ENCODE measurements at places on chromosomes 6 and 20. TPM values are rescaled to one million over a fixed set of nuclear protein-coding genes. Genes with fewer than 3 reads are reported as not detected.

DNA sequence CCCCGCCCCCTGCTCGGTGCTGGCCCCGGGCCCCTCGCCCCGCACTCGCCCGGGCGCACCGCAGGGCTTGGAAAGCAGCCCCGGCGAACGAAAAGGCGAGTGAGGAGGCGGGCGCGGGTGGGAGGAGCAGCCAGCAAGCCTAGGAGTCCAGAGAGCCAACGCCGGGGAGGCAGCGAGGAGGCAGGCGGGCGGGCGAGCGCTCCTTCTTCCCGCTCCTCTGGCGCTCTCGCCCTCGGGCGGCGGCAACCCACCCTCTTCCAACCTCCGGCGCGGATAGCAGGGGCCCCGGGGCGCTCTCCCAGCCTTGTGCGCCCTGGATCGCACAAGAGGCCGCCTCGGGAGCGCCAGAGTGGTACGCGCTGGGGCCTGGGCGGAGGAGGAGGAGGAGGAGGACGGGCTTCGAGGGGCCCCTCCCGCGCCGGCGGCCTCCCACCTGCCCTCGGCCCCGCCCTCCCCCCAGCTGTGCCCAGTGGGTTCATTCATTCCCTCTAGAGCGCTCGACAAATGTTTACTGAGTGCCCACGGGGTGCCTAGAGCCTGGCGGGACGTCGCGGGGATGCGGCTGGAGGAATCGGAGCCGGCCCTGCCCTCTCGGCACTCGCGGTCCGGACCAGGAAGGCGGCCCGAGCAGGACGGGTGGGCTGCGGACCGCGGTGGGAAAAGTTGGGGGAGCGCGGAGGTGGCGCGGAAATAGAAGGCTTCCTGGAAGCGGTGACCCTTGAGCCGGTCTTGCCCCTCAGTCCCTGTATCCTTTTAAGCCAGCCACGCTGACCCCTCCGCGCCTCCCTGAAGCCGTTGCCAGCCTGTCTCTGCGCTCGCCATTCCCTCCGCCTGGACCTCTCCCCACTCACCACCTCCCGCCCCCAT is at the start of gene BMP7:
TSS of gene BMP7 (minus strand) at position 351 of the 867 bp plus-strand sequence. CDS start 519 bp downstream, outside the sequence.
- DNase-seq = peak; percentile 70

- no peak for DNase-seq
These were observed 41.2 kb upstream of the SLC35D3 start for GRCh38 chr6:136880748-136881460.

DNA sequence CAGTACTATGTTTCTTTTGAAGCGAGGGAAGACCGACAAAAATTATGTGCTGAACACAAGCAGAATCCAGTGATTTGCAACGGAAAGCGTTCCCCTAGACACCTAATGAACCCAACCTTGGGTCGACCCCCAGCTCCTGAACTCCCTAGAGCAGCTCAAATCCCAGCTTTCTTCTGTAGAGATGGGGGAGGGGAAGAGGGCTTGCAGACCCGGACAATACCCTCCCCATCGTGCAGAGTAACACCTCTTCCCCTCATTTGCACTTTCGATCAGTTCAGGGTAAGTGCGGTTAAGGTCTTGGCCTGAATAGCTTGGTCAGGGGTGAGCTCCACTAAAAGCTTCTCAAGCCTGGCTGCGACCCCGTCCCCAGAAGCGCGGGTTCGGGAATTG is 404 bp downstream of the CEP162 start:
- DNase-seq = no peak

- no peak for DNase-seq
These were observed 1278.0 kb upstream of the MAP3K7 start for GRCh38 chr6:91864911-91865310.

DNA sequence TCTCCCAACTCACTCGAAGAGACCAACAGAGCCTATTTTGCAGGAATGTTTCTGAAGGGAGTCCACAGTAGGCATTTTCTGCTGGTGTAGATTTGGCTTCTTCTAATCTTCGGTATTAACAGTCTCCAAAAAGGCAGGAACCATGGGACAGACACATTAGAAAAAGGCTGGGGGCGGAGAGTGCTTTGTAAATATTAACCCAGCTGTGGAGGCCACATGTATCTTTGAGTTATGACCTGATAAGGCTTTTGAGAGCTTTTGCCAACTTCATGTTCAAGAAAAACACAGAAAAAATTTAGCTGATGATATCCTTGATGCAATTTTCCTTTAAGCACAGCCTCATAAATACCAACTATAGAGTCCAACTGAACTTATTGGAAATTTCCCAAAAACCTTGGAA is 119.4 kb upstream of the TSHZ2 start:
- DNase-seq = no peak

DNA sequence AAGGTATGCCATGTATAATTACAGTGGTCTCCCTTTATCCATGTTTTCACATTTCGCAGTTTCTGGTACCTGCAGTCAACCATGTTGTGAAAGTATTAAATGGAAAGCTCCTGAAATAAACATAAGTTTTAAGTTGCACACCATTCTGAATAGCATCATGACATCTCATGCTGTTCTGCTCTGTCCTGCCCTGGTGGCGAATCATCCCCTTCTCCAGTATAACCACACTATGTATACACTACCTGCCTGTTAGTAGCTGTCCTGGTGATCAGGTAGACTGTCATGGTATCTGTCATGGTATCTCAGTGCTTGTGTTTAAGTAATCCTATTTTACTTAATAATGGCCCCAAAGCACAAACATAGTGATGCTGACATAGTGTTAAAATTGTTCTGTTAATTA is 97.1 kb downstream of the ZFAND3 start:
- no peak for DNase-seq

DNA sequence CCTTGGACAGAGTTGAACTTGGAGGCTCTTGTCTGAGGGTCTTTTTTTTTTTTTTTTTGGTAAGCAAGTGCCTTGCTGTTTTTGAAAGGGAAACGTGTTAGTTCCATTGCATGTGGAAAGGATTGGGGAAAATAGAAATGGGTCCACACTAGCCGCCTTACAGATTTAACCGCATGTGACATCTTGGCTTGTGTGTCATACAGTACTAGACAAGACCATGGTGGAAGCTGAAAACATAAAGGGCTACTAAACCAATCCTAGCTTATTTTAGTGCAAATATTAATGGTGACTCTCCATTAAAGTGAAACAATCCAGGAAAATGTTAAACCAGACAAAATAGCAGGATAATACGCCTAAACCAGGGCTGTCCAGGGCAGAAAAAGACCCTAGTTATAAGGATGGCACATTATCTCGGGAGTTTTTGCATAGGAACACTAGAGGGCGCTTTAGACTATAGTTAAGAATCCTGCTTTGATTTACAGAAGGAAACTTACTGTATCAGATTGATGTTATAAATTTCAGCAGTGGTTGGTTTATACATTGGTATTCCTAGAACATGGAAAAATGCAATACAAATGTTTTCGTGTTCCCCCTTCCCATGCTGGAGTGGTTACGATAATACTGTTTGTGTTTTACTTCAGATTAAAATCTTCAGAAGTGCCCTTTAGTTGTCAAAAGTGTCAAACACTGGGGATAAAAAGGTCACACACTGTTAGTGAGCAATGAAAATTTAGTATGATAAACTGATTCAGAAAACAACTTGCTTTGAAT is 59.8 kb upstream of the DEK start:
- no peak for DNase-seq

DNA sequence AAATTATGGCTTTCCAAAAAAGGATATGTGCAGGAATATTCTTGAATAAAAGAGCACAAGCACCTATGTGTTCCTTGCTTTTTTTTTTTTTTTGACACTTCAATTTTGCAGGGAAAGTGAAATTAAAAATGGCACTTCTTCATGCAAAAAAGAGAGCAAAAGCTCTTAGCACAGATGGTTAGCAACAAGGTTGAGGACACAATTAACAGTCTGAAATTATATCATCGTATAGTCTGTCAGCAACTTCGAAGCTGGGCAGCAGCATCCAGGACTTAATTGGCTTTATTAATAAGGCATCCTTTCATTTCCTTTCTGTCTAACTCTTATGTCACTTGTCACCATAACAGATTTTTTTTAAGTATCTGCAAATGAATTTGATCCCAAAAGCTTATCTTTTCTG is 122.6 kb downstream of the FUT9 start:
- DNase-seq = no peak

- peak; percentile 87 for DNase-seq
These were observed 11.5 kb upstream of the ZNF133 start for GRCh38 chr20:18276821-18277220.

DNA sequence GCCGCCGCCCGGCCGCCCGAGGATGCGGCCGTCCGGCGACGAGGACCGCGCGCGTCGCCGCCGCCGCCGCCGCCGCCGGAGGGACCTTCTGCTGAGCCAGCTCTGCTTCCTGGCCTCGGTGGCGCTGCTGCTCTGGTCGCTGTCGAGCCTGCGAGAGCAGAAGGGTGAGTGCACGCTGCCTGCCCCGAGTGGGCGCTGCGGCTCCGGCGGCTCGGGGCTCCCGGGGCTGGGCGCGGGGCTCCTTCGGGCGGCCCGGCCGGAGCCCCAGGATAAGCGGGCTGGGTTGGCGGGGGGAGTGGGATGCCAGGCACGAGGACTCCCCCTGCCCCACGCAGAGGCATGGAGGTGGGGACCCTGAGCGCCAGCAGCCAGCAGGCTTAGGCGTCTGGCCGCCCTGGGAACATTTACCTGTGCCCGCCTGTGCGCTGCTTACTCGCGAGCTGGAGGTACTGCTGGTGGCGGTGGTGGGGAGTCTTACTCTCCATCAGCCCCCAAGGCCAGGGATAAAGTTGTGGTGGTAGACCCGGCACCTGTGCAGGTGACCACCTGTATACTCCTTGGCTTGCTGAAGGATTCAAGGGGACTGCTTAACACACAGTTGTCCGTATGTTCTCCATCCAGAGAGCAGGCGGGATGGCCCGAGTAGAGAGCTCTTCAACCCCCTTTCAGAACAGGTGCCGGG is 520 bp downstream of the SLC24A3 start:
- DNase-seq = peak; percentile 75

DNA sequence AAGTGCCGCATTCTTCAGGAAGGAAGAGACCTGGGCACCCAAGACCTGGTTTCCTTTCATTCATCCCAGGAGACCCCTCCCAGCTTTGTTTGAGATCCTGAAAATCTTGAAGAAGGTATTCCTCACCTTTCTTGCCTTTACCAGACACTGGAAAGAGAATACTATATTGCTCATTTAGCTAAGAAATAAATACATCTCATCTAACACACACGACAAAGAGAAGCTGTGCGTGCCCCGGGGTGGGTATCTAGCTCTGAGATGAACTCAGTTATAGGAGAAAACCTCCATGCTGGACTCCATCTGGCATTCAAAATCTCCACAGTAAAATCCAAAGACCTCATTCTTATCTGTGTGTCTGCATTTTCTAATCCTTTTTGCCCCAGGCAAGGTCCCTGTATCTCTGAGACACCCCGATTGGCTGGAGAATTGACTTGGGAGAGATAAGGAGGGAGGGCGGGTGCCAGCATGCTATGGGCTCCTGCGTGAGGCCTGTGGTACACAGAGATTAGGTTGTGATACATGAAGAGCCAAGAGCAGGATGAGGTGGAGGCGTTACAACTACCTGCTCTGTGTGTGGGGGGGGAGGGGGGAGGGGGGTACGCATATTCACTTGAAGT is 4.8 kb downstream of the MUC21 start:
- no peak for DNase-seq

- no peak for DNase-seq
These were observed 749 bp downstream of the FRK start for GRCh38 chr6:116059713-116060571.

- no peak for DNase-seq
These were observed 7.9 kb upstream of the MYT1 start for GRCh38 chr20:64156136-64156885.

DNA sequence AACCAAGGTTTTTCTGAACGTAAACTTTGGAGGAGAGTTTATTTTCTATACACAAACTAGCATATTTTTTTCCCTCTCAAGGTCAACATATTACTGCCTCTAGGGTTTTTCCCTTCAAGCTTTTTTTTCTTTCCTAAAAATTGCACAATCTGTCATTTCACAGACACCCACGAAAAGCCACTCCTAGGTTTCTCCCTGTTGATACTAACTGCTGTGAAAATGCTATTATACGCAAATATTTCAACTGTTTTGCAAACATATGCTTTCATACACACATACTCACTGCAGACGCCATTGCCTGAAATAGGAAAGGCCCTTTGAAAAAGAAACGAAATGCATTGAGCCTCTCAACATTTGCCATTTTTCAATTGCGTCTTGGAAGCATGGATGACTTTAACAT is 333.0 kb downstream of the CD83 start:
- no peak for DNase-seq

- DNase-seq = peak; percentile 90
These were observed 3.9 kb upstream of the SOX4 start for GRCh38 chr6:21589352-21590345.

- no peak for DNase-seq
These were observed 5.5 kb downstream of the ELMO2 start for GRCh38 chr20:46400828-46401477.

DNA sequence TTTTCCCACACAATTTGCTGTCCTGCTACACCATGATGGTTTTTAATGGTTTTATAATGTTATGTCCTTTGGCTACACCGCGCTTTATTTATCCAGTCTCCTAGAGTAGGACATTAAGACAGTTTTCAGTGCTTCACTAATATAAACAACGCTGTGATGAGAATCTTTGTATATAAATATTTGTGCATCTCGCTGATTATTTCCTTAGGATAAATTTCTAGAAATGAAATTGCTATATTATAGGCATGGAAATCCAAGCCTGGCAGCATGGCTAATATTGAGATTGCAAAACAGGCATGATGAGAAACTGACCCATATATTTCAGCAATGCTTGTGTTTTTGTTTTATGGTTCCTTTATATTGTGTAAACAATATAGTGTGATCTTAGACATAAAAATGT is 81.4 kb upstream of the ATXN1 start:
- DNase-seq = no peak

GRCh38 chr20:64165866-64166600 is 1.8 kb downstream of the MYT1 start:
- no peak for DNase-seq

DNA sequence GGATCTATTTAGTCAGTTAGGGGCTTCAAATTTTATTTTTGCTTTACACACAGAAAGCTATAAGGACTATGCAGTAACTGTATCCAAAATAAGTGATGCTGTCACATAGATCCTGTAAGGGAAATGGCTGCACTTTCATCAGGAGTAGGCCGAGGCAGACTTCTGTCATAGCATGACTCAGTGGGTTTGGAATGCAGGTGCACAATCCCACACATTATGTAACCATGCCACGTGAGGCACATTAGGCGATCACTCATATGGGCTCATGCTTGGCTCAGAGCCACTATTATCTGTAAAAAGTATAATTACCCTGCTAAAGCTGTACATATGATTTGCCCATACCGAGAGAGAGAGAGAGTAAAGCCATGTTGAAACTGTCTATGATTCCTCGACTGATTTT is 1189.4 kb upstream of the EYS start:
- no peak for DNase-seq

Gene SLC16A10
- total RNA-seq = 9.3 TPM

Gene BPIFA1
- total RNA-seq = not detected

Gene TMEM244
- not detected for total RNA-seq

Gene TUBB2A
- 268 TPM for total RNA-seq

Gene RAET1L
- not detected for total RNA-seq

Gene HTR1E
- total RNA-seq = not detected

Gene GNRH2
- total RNA-seq = 1.1 TPM

Gene HLA-DOA
- total RNA-seq = 15.6 TPM

Gene VGLL2
- total RNA-seq = not detected

Gene MYLK2
- total RNA-seq = 0.57 TPM

Gene GPR63
- total RNA-seq = 5.9 TPM

Gene SCRT2
- not detected for total RNA-seq

Gene FRS3
- total RNA-seq = 4.6 TPM
